ENCODE measurements at places on chromosomes 3 and 15. TPM values are rescaled to one million over a fixed set of nuclear protein-coding genes. Genes with fewer than 3 reads are reported as not detected.
A peak's percentile ranks its signal among the peaks of the same experiment; 100 is the strongest.

DNA sequence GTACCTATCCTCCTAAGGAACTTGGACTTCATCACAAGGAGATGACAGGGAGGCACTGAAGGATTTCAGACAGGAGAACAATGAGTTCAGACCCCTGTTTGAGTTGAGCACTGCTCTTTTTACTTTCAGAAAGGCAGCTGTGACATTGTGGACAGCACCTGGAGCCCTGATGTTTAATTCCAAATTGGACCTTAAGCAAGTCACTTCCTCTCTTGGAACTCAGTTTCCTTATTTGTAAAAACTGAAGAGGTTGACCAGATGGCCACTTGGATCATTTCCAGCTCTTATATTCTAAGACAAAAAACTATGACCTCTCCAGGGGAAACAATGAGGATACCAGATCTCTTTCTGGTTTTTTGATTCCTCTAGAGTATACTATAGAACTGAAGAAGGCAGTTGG is 34.1 kb upstream of the SMAD3 start:
- DNase-seq: no peak

DNA sequence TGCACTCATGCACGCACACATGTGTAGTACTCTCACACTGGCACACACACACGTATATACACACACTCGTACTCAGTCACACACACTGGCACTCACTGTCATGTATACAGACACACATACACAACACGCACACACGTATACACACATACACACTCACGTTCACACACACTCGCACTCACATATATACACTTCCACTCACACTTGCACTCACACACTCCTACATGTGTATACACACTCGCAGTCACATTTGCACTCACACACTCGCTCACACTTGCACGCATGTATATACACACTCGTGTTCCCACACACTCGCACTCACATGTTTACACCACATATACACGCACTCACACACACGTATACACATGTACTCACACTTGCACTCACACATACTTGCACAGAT is 1.5 kb downstream of the PLA2G4F start:
- DNase-seq: no peak

GRCh38 chr3:124984754-124985153 is 50.2 kb upstream of the MUC13 start:
- DNase-seq: no peak

DNA sequence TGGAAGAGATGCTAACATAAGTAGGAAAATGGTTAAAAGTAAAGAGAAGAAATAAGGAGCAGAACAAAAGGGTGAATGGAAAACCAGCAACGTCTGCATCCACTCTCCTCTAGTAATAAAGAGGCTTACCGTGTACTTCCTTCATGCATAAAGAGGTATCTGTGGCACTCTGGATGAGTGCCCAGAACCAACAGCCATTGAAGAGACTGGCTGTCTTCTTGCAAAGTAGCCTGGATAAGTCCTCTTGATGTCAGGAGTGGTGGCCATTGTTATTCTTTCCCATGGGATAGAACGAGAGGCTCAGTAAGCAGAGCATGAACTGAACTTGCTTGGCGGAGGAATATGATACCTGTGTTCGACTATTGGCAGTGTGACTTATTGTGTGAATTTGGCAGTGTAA is 186.2 kb upstream of the RASGRP1 start:
- DNase-seq: no peak

DNA sequence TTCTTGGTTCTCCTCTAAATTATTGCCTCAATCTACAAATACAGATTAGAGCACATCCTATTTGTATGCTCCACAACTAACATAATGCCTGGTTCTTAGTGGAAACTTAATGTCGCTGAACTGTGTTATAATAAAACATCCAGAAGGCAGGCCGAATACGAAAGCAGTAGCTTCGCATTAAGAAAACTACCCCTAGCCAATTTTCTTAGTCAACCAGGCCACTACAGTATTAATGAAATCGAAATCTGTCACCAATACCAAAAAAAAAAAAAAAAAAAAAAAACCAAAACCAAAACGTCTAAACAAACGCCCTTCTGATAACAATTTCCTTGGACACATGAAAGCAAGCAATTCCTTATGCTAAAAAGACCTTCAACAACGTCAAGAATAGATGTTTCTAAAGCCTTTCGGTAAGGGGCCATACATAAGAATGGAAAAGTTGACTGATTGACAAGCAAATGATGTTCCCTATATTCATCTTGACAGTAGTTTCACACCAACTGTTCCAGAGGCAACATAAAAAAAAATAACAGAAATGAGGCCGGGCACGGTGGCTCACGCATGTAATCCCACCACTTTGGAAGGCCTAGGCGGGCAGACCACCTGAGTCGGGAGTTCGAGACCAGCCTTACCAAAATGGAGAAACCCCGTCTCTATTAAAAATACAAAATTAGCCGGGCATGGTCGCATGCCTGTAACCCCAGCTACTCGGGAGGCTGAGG is 1.3 kb downstream of the DENND6A start:
- peak; percentile 29 for DNase-seq

DNA sequence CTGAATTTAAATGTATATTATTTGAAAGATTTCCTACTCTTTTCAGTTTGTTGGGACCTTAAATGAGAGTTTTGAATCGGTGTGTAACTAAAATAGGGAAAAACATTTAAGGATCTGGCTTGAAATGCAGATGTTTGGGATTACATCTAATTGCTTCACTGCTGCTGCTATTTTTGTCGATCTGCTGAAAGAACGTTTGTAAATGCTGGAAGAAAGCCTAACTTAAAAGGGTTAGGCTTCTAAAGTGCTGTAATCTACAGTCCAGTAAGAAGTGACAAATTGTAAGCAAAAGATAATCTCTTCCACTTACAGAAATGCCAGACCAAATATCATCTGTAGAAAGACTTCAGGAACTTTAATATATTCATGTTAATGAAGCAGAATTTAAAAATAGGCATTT is 691.6 kb downstream of the ZNF385D start:
- DNase-seq: no peak

- DNase-seq: no peak
Observed at GRCh38 chr15:71802770-71803169, 7.6 kb upstream of the NR2E3 start.

- no peak for DNase-seq
Observed at GRCh38 chr15:71914092-71914491, 103.7 kb downstream of the NR2E3 start.

- peak; percentile 4 for DNase-seq
Observed at GRCh38 chr15:33360886-33361285, 50.1 kb downstream of the RYR3 start.

The SYNPR gene
- total RNA-seq: not detected

Measured in mucosa of descending colon (tissue), 3 donors.